ENCODE measurements at places on chromosomes 3 and 15.

DNA sequence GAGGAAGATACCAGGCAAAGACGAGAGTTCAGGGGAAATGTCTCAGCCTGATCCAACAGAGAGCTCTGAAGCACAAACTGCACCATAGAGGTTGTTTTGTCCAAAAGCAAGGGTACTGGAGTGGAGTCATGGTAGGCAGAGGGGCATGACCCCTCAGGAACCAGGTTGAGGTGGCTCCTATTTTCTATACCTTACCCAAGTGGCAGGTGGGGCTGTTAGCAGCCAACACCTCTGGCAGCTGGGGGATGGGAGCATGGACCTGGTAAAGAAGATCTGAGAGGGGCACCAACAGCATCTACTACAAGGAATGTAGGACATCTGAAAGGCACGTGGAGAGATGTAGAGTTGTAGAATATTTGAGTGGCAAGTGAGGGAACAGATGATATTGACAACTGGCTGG, 85.2 kb downstream of the GAP43 start:
- DNase-seq, result no peak

DNA sequence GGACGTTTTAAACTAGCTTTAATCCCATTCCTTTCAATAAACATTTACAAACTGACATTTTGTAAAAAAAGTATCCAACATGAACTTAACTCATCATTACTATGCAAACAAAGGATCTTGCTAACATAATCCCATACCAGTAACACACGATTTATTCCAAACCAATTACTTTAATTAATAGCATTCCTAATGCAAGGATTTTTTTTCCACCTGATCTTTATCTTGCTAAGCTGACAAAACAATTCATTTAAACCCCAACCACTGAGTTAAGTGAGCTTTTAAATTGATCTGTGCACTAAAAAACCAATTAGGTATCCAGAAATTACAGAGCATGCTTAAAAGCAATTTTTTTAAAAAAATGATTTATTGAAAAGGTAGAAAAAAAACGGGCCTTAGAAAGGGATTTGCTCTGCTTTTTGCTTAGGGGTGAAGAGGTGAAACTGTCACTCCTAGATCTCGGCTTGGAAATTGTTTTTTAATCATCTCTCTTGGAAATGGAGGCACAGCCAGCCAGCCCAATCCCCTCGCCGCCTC, 1.2 kb downstream of the SH3BP5 start:
- DNase-seq, result no peak

- no peak for DNase-seq
Measured at GRCh38 chr15:89799011-89799911, 15.4 kb downstream of the ANPEP start.

DNA sequence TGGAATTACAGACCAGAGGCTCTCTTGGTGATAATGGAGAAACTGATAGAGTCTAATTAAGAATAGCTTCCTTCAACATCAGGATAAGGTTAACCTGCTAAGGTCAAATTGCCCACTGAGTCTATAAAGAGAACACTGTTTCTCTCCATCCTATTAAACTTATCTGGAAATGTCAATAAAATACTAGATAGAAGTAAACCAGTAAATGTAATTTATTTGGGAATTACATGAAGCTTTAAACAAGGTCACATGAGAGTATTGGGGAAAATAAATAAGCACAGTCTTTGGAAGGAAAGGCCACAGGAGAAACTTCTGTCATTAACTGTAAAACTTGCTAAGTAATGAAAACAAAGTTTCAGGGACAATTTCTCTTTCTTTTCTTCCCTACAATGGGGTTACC, 118.5 kb downstream of the DPH6 start:
- DNase-seq, result no peak

- peak; percentile 90 for DNase-seq
Measured at GRCh38 chr3:186953011-186953487, 22.7 kb downstream of the ST6GAL1 start.

DNA sequence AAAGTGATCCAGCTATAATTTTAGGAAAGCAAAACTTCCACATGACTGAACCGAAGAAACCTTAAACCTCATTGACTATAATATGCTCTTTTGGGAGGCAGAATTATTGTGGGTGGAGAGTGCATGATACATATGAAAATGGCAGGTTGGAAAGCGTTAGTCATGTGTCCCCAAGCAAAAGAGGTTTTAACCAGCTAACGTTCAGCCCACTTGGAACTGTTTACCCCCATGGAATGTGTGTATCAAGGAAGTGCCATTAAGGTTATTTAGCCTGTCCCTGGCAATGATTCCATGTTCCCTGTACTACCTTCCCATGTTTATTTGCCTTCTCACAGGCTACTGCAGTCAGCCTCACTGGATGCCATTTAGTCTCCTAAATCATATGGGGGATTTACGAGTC, 44.1 kb upstream of the LRRC58 start:
- no peak for DNase-seq

All from activated CD4-positive, alpha-beta T cell treated with anti-CD3 and anti-CD28 coated beads, Interleukin-10, Interleukin-2, amounts not matched to agents 100 ng/mL and 50 ng/mL, durations not matched to agents 16 hours and 8 hours (primary cell).